H1 (cell line): ENCODE measurements at places on chromosomes 13 and 19. TPM values are rescaled to one million over a fixed set of nuclear protein-coding genes. Genes with fewer than 3 reads are reported as not detected.

- peak; percentile 50 for DNase-seq
These were observed 379.2 kb upstream of the MIR17HG start for GRCh38 chr13:90968166-90968904.

DNA sequence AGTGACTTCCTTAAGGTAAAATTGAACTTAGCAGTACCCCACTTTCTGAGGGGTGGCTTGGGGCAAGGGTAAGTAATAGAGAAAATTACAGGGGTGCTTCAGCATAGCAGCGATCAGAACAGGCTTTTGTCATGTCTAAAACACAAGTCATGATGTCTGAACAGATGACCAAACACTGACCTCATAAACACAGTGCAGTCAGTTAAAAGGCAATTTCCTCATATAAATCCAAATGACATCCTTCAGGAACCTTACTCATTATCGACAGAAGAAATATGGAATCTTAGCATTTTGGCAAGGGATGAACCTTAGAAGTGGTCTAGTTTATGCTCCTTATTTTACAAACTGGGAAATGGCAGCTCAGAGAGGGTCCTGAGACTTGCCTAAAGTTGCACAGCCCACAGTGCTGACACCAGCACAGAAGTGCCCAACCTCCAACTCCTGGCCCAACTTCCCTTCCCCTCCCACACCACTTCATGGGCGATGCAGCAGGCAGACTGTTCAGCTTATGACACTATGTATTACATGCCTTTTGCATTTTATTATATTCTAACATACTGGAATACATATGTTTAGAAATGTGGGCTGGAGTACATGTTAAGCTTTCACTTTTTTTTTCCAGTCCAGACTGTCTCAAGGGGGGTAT, 3.6 kb downstream of the GJA3 start:
- DNase-seq, result no peak

- no peak for DNase-seq
These were observed 167.6 kb downstream of the B3GLCT start for GRCh38 chr13:31367410-31367809.

DNA sequence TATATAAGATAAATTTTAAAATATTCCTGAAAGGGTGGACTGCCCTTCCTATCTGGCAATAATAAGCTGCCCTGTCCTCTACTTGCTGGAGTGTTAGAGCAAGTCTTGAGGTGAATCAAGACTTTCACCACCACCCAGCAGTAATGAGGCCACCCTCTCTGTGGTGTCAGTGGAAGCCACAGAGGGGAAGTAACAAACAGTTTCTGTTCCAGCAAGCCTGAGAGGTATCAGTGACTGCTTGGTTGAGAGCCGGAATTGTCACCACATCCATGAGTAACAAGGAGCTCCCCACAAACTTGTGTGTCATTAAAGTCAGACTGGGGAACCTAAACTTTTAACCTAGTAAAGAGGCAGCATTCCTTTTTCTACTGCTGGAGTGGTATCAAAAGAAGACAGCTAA, 532.7 kb upstream of the SPRY2 start:
- no peak for DNase-seq

- peak; percentile 79 for DNase-seq
These were observed 3.7 kb upstream of the SPIB start for GRCh38 chr19:50414864-50415660.

DNA sequence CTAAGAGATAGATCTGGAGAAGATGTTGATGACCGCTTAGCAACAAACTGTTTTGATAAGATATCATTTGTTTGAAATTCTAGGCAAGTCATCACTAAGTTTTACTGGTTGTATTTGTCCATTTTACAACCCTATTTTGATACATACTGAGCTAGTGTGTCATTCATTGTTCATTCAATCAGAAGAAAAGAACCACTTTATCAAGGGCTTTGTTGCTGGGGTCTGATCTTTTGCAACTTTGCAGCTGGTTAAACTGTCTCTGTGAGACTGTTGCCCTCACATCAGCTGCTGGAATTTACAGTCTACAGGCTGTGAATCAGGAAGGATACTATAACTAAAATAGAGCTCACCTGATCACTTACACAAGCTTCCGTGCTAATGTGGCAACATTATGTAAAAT, 290.5 kb downstream of the RFC3 start:
- DNase-seq, result no peak

- no peak for DNase-seq
These were observed 50.2 kb downstream of the CPAMD8 start for GRCh38 chr19:16976446-16976845.

TPTE2 gene
- not detected in 2 replicates for polyA plus RNA-seq
